ENCODE measurements at places on chromosomes 2 and 18.

- no peak for DNase-seq
Measured at GRCh38 chr2:189347540-189347939, 93.7 kb upstream of the WDR75 start.

DNA sequence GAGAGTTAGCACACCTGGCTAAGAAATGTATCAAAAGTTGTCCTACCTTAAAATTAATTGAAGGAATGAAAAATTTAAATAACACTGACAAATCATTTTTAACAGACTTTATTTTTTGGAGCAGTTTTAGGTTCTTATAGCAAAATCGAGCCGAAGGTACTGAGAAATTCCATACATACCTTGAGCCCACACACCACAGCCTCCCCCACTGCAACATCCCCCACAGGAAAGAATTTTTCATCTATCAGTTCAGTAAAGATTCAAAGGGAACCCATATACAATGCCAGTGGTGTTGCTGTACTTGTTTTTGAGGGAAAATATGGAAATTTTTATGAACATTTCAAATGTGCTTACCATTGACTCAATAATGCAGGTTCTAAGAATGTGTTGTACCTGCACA, 169.8 kb upstream of the HS6ST1 start:
- no peak for DNase-seq

DNA sequence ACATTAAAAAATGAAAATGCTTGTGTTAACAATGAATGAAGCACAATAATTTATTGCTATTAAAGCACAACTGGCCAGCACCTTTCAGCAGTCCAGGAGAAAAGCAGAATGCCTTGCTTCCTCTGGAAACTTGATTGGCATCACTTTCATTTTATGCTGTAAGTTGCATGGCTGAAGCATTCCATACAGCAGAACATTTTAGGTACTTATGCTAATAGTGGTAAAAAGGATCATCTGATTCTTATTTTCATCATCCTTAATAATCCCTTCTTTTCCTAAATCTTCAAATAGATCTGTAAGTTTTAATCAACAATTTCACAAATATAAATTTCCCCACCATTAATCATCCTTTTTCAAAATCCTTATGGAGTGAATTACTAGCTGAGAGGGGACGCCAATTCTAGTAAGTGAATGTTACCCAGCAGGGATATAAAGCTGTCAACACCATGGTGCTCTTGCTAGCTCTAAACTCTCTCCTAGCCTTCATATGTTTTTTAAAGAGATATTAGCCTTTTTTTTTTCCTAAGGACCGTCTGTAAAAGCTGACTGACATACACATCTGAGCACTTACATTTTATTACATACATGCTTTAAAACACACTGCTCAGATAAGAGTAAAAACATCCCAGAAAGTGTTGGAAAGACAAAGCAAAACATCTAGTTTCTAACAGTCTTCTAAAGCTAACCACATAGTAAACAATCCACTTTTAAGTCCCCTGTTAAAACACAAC, 5.3 kb downstream of the SATB2 start:
- DNase-seq: no peak

DNA sequence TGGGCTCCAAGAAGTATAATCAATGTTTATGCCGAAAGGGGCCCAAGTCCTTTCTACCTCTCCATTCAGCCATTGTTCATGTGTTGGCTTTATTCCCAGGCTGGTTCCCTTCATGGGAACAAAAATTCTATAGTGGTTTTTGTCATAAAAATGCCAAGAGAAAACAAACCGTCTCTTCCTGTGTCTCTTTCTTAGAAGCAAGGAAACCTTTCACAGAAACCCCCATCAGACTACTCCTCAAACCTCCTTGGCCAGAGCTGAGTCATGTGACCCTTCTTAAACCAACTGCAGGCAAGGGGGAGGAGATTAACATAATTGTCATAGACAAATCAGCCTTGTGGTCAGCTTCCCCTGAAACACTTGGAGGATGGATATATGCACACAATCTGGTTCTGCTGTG, 75.1 kb upstream of the TANK start:
- DNase-seq: no peak

DNA sequence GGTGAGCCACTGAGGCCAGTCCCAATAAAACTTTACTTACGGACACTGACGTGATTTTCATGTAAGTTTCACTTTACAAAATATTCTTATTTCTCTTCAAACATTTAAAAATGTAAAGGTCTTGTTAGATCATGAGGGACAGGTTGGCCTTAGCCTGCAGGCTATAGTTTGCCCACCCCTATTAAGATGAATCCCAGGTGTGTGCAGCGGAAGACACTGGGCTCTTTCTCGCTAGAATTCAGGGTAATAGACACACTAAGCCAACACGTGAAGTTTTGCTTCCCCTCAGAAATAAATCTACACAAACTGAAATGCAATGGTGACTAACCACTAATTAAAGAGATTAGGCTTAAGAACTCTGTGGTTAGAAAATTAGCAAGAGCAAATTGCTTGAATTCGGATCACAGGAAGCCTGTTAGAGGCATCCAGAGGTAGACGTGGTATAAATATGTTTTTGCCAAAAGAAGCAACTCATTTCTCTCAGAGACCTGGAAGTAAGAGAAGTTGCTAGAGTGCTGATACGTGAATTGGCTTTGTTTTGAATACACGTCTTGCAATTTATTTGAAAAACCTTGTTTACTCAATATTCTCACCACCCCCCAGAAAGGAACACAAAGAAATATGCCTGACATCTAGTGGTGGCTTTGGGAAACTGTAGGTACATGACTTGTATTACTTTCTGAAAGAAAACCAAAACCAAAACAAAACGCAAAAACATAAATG, 151.6 kb downstream of the DTNB start:
- no peak for DNase-seq

- no peak for DNase-seq
Measured at GRCh38 chr2:47086571-47086970, 68.5 kb downstream of the STPG4 start.

GRCh38 chr2:54254180-54254579, 1.8 kb downstream of the TSPYL6 start:
- DNase-seq: no peak

DNA sequence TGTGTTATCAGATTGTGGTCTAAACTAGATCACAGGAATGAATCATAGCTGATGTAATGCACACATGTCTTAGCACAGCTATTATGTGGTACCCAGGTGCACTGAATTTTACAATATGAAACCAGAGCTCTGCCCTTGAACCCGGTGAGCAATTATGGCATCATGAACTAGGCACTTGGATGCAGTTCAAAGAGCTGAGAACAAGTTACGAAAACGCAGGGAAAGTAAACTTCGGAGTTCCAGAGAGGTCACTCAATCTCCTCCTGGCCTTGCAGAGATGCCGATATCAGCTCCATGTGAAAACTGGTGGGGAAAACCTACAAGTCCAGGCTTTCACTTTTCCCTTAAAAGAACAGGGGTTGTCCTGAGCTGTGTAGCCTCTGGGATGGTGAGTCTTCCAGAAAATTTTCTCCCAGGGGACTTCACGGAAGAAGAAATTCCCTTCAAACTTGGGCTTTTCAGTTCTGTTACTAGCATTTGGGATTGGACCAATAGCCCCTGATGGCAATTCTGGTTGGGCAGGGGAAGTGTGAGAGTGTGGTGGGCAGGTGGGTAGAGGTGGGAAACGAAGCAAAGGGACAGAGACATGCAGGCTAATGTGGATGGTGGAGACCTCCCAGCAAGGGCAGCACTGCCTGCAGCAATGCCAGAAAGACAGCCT, 71.1 kb upstream of the SH3BP4 start:
- no peak for DNase-seq

GRCh38 chr2:158575051-158575635, 118.4 kb downstream of the PKP4 start:
- DNase-seq: no peak

DNA sequence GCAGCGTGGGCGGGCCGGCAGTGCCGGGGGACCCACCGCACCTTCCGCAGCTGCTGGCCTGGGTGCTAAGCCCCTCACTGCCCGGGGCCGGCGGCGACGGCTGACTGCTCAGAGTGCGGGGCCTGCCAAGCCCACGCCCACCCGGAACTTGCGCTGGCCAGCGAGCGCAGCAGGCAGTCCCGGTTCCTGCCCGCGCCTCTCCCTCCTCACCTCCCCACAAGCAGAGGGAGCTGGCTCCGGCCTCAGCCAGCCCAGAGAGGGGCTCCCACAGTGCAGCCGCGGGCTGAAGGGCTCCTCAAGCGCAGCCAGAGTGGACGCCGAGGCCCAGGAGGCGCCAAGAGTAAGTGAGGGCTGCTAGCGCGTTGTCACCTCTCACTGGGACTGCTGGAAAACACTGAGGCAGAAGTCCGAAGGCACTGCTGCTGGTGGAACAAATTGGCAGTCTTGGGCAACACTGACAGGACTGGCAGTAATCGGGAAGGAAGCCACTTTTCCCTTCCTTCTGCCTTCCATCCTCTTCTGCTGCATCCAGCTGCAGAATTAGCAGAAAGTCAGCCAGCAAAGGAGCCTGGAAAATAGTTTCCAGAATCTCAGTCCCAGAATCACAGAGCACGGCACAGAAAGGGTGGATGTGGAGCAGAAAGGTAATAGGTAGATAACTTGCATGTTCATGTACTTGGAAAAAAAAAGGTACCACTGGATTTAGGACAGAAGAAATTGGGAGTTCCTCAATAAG, 179.4 kb upstream of the FN1 start:
- DNase-seq: no peak

DNA sequence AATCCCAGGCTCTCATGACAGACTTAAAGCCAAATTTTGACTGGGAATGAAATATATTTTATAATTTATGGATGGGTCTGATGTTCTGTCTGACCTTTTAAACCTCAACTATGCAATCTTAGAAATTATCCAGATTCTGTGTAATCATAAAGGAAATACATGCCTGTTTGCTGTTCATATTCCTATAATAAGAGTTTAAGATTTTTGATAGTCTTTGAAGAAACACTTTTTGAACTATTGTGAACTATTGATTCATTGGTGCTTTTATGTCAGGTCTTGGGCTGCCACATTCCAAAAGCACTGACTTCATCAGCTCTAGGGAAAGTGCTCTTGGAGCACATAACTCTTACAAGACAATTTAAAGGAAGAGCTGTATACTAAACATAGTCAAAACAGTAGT, 64.2 kb downstream of the CCDC150 start:
- no peak for DNase-seq

- DNase-seq: no peak
Measured at GRCh38 chr2:163554864-163555263, 180.9 kb downstream of the FIGN start.

GRCh38 chr2:120240901-120241429, 11.7 kb upstream of the RALB start:
- no peak for DNase-seq

DNA sequence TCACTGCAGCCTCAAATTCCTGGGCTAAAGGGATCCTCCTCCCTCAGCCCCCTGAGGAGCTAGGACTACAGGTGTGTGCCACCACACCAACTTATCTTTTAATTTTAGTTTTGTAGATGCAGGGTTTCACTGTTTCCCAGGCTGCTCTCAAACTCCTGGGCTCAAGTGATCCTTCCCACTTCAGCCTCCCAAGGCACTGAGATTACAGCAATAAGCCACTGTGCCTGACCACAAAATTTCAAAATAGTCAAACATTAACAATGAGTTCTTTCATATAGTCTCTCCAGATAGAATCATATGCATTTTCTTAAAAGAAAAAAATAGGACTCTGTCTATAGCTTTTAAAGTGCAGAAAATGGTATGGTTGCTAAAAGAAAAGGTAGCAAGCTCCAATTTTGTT, 24.9 kb upstream of the PID1 start:
- no peak for DNase-seq

DNA sequence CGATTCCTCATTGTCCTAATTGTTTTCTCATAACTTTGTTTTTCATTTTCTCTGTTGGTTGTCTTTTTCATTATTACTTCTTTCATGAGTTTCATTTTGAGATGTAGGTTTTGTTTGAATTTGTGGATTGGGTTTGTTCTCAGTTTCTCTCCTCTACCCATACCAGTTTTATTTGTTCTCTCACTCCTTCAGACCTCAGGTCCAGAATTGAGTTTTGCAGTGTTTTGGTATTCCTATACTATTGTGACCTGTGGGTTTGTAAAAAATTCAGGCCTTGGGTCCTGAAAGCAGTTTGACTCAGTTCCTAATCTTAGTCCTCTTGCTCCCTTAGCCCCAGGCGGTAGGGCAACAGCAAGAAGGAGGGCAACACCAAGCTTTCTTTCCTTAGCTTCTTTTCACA, 28.3 kb upstream of the UBE2E3 start:
- no peak for DNase-seq

GRCh38 chr2:178484245-178485041, 4.2 kb downstream of the PLEKHA3 start:
- DNase-seq: no peak

GRCh38 chr18:48739266-48740067, 200.6 kb downstream of the CTIF start:
- DNase-seq: no peak

DNA sequence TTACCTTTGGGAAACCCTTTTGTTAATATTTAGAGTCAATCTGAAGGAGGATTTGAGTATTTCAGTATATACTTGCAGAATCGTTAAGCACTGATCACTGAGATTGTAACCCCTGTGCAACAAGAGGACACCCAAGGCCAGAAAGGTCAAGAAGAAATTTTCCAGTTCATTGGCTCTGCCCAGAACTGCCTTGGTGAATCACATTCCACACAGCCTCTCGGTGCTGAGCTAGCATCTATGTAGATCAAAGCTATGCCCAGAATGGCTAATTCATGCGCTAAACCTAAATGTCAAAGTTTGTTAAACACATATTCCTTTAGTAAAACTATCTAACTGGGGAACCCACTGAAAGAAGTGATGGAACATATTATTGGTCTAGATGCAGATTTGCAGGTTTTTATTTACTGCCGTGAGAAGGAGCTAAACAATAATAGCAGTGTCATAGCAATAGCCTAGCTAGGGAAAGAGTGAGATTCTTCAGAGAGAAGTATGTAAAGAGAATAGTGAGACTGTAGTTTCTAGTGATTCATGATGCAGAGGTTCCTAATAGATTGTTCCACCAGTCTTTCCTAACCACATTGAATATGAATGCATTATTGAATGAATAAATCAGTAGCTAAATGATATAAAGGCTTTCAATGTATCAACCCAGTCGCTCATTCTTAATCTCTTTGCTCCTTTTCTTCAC, 423.2 kb upstream of the CRIM1 start:
- DNase-seq: no peak

DNA sequence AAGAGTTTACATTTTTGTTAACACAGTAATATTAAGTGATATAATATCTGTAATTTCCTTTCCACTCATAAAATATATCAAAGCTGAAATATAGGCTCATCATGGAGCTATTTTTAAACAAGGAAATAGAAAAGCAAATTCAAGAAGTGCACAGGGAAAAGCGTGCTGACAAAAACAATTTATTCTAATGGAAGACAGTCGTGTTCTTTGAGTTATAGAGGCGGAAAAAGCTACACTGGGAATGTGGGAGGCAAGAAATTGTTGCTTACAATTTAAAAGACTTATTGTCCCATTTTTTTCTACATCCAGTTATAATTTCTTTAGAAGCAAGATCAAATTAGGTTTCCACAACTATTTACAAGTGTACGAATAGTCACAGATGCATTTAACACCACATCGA, 3.2 kb upstream of the TTN start:
- no peak for DNase-seq

- no peak for DNase-seq
Measured at GRCh38 chr2:237996021-237996593, 29.3 kb downstream of the UBE2F start.

- DNase-seq: no peak
Measured at GRCh38 chr18:50665519-50665918, 105.6 kb downstream of the MAPK4 start.
